ENCODE measurements at places on chromosomes 4 and X.

DNA sequence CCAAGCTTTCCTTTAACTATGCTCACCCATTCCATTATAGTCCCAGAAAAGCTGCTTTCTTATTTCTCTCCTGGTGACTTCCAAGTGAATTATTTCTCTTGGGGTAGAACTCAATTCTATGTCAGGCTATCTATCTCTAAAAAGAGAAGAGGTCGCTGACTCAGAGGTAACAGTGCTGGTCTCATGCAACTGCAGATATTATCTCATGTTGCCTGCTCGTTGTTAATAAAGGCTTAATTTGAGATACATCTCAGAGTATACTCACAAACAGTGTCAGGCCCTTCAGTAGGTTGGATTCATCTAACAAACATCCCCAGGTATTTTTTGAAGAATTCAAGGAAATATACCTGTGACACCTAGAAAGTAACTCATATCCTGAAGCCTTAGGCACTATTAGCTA is 2.7 kb downstream of the TMEM154 start:
- no peak for DNase-seq

DNA sequence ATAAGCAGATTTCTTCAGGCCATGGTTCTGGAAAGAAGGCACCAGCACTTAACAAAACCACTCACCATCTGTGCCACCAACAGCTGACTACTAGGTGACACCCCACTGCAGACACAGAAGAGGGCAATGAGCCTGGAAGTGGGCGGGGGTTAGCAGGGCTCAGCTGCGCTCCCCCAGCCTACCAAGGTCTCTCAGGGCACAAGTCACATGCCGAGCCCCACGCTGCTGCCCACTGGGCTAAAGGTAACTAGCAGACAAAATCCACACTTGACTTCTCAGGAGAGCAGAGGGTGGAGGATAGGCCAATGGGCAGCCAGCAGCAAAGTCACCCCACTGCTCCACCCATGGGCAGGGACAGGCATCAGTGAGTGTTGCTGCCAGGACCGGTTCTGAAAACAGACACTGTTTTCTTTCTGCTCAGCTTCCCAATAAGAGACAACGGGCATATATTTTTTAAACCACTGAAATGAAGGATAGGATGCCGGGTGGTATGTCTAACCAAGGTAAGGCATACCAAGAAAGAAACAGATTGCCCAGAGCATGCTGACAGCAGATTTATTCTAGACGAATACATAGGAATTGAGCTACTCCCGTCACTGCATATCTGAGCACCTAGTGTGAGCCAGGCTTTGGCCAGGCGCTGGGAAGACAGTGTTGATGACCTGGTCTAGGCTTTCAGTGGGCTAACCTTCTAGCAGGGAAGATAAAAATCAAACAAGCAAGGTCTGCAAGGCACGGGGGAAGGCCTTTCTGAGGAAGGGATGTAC is 20.1 kb downstream of the ACSL1 start:
- DNase-seq, result no peak

DNA sequence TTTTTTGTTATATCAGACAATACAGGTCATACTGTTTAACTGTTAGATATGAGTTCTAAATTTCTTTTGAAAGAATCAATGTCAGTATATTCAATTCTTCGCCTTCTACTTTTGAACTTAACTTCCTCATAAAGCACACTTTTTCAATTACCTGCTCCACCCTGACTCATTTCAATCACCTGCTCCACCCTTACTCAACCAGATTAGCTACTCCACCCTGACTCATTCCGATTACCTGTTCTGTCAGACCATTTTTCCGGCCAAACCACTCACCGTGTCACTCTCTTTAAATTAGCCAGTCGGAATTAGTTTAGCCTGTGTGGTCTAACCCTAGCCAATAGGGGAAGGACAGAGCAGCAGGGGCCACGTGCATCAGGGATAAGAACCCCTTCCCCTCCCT is 751.8 kb upstream of the POU3F4 start:
- DNase-seq, result no peak

DNA sequence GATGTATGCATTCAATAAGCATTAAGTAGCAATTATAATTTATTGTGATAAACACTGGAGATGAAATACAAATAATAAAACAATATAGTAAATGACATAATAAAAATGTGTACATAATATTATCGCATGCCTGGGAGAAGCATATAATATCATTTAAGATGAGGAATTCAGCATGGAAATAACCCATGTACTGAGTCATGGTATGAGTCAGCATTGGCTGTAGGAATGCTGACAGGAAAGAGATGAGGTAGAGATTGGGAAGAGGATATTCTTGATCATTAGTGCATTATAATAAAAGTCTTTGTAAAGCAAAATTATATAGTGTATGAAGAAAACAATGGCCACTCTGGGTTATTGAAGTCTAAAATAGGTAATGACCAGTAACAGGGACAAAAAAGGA is 82.8 kb downstream of the MAGEB10 start:
- DNase-seq, result no peak

- no peak for DNase-seq
Measured at GRCh38 chr4:37733240-37733867, 47.2 kb upstream of the RELL1 start.

DNA sequence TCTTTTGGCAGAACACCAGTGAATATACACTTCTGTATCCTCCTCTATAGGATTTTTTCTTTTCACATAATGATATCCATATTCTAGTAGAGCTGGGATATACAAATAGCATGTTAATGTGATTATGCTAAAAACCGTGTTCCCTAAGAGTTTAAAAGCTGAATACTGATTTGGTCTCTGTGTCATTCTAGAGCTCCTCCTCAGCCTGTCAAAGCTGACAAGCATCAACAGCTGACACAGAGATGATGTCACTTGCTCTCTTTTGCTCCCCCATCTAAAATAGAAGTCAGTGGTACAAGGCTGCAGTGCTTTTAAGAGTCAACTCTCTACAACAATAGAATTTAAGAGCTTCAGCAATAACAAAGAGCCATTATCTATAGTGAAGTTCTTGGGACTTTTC is 17.1 kb upstream of the HERC3 start:
- no peak for DNase-seq

DNA sequence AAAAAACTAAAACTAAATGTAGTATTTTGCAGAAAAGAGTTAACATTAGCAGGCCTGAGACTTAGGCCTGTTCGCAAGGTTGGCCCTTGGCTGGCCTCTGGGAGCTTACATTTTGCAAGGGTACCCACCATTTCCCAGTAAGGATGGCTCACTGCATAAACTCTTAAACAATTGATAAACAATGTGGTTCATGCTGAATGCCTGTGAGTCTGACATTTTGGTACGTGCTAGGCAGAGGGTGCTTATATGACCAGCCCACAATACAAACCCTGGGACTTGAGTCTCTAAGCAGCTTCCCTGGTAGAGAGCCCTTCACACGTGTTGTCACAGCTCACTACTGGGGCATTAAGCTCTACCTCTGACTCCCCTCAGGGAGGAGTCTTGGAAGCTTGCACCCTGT is 7.4 kb downstream of the PRPS2 start:
- no peak for DNase-seq

GRCh38 chr4:80069837-80070731 is 2.9 kb downstream of the ANTXR2 start:
- no peak for DNase-seq

DNA sequence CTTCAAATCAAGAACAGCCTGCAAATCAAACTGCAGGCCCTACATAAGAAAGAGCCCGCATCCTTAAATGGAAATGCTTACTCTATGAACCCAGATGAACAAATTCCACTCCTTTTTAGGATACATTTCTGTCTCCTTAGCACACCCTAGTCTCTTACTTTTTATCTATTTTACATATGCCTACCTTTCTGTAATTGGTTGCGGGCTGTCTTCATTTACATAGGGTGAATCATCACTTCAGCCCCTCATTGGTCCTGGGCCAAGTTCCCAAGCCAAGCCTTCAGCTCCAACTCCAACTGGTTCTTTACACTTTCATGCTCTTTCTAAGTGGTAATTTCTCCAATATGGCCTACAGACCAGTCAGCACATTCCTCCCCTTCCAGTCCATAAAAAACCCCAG is 219.3 kb downstream of the TRAM1L1 start:
- no peak for DNase-seq

DNA sequence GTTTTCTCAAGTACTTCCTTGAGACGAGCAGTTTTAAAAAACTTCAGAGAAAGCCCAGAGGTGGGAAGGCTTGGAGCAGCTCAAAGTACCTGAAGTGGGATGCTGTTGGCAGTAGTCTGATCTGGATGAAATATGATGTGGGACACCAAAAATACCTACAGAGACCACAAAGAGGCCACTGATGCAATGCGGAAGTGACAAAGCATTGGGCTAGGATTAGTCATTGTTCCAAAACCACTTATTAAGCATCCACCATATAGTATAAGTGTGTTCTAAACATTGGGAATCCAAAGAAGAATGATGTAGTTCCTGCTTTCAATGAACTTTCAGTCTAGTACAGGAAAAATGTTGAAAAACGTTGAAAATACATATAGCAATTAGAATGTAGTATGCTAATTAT is 386.1 kb upstream of the CNKSR2 start:
- no peak for DNase-seq

GRCh38 chrX:64182208-64182607 is 23.3 kb downstream of the AMER1 start:
- DNase-seq, result no peak

- no peak for DNase-seq
Measured at GRCh38 chr4:25867781-25868294, 5.0 kb upstream of the SEL1L3 start.

DNA sequence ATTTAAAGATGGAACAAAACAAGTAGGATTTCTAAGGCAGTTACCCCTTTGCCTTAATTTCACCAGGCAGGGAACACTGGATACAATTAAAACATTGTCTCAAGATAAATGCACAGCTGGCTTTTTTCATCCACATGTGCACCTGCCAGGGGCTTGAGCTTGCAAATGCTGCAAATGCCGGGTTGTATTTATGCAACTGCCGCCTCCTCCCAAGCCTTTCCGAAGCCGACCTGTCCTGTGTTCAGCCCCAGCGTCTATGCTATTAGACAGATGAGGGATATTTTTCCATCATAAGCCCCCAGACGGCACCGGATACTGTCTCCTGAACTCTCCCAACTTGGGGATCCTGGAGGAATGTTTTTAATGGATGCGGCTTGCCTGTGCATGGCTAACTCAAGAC is 251.6 kb downstream of the CRLF2 start:
- DNase-seq, result no peak

DNA sequence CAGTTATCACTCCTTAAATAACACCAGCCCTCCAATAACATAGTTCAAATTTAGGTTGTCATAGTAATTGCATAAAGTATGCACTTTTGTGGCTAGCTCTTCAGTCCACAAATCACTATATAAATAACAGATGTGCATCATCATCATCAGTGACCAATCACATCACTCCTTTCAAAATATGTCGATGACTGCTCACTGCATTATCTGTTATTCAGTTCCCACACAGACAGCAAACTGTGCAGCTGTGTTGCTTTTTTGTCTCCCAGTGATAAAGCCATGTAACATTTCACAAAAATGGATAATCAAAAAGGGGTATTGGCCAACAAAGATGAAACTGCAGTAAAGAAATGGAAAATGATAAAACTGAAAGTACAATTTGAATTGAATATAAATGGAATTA is 205.4 kb downstream of the DCLK2 start:
- no peak for DNase-seq

DNA sequence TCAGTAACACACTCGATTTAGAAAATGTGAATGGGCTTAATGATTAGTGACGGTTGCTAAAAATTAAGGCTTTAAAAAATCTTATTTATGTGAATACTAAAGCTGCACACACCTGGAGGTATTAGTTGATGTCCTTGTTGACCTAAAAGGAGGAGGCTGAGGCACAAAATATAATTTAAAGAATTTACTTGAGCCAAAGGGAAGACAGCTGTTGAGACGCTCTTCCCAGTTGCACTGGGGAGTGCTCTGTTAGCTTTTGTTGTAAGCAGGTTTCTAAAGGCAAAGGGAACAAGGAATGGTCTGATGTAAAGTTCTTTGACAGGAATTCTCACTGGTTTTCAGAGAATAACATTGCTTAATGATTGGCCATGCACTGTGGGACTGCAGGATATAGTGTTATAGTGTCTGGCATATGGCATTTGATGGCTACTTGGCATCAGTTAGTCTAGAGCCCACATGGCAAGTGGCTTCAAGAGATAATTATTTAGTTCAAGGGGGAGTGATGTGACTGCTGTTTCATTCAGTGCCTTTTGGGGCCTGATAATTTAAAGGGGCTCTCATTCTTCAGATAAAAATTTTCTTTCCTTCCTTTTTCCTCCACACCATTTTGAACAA is 30.8 kb upstream of the PGM2 start:
- no peak for DNase-seq

DNA sequence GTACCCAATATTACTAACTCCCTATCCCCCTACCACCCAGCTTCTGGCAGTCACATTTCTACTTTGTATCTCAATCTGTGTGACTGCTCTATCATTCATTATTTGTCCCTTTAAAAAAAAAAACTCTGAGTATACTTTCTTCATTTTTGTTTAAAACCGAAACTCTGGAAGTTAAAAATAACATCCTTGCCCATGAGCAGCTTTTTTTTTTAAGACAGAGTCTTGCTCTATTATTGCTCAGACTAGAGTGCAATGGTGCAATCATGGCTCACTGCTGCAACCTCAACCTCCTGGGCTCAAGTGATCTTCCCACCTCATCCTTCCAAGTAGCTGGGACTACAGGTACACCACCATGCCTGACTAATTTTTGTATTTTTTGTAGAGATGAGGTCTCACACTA is 15.8 kb downstream of the UBE2K start:
- DNase-seq, result no peak

GRCh38 chr4:2771264-2771663 is 15.1 kb upstream of the TNIP2 start:
- DNase-seq, result peak; percentile 30

- no peak for DNase-seq
Measured at GRCh38 chrX:22699581-22700091, 300.1 kb upstream of the DDX53 start.

DNA sequence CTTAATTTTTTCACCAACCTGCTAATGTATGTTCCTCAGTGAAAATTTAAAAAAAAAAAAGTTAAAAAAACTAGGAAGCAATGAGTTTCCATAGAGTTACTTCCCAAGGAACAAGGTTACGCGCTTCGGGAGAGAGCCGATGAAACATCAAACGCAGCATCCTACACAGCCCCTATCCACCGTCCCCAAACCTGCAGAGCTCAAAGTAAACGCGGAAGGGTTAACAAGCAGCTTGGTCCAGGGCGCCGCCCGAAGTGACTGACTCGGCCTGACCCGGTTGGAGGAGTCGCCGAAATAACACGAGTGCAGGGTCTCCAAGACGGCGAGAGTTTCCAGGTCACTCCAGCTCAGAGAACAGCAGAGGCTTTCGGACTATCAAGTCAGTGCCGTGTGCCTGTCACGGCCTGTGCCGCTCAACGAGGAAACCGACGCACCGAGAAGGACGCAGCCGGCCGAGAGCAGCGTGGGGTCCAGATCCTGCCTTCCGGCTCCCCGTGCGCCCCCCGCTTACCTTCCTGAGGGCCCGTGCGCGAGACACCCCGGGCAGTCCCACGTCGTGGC is 512 bp downstream of the NOP14 start:
- no peak for DNase-seq

Measured in ascending aorta (tissue), 2 donors.